ENCODE measurements at places on chromosomes 12 and 14.

GRCh38 chr14:50360851-50361250, 35.8 kb downstream of the CDKL1 start:
- no peak for DNase-seq

DNA sequence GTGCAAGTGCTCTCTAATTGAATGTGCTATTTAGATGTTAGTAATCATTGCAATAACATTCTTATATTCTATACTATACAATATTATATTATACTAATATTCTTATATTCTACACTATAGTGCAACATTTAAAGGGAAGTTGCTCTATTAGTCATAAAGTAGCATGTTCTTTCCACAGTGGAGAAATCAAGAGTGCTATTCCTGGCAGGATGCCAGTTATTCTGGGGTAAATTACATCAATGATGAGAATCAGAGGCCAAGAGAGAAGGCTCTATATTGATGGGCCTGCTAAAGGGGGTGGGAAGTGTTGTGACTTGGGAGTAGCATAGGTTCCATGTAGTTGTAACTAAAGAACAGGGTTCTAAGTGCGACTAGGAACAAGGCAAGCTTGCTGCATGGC, 121.5 kb downstream of the SLC15A5 start:
- DNase-seq, result no peak

GRCh38 chr12:45933504-45933903, 56.9 kb downstream of the SCAF11 start:
- DNase-seq, result no peak

GRCh38 chr12:601976-602699, 61.1 kb downstream of the NINJ2 start:
- no peak for DNase-seq

GRCh38 chr12:132021031-132021871, 71.5 kb downstream of the EP400 start:
- DNase-seq, result no peak

DNA sequence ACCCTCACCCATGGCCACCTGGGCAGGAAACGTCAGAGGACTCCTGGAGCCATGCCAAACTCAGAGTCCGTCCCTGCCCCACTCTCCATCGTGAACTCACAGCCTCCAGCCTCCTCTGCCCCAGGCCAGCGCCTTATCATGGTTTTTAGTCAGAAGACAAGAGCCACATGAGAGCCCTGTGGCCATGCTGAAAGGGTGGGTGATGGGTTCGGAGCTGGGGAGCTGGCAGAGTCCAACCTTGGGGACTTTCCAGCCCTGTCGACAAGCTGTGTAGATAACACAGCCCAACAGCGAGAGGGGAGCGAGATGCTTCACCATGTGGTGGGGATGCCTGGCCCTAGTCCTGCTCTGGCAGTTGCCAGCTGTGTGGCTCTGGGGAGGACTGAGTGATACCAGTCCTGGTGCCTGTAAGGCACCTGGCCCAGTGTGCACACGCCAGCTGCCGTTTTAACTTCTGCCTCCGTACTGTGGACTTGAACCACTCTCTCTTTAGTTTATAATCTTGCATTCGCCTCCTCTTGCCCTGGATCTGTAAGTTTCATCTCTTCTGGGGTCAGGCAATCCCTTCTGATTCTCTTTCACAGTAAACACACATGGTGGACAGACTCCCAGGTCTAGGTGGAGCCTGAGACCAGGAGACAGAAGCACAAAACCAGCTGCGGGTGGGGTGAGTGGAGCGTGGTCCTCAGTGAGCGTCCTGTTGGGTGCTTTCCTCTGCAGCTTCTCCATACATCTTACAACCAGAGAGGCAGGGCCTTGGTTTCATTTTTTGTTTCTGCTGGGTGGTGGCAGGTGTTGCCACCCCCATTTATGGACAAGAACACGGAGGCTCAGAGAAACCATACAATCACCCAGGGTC, 55.3 kb downstream of the RIN3 start:
- no peak for DNase-seq

- DNase-seq, result no peak
Measured at GRCh38 chr12:92259696-92260251, 114.1 kb upstream of the BTG1 start.

- no peak for DNase-seq
Measured at GRCh38 chr12:131012279-131013069, 58.8 kb downstream of the ADGRD1 start.

DNA sequence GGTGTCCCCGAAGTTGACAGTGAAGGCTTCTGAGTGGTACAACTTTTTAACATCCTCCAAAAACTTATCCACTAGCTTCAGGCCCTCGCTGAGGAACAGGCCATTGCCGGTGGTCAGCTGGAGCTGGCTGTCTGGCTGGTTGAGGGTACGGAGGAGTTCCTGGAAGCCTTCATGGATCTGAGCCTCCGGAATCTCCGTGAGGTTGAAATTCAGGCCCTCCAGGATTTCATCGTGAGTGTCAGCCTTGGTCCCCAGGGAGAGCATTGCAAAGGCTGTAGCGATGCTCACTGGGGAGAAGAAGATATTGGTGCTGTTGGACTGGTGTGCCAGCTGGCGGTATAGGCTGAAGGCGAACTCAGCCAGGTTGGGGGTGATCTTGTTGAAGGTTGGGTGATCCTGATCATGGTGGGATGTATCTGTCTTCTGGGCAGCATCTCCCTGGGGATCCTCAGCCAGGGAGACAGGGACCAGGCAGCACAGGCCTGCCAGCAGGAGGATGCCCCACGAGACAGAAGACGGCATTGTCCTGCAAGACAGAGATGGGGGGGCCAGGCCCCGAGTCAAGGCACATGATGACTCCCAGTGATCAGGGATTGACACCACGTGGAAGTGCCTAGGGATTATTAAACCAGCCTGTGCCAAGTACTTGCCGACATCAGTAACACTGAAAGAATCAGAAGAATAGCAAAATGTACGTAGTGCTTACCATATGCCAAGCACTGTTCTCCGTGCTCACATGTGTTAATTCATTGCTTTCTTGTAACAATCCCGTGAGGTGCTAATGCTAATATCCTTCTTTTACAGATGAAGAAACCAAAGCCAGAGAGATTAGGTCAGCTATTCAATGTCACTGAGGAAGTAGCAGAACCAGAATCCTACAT, 5.4 kb downstream of the SERPINA1 start:
- DNase-seq, result no peak

DNA sequence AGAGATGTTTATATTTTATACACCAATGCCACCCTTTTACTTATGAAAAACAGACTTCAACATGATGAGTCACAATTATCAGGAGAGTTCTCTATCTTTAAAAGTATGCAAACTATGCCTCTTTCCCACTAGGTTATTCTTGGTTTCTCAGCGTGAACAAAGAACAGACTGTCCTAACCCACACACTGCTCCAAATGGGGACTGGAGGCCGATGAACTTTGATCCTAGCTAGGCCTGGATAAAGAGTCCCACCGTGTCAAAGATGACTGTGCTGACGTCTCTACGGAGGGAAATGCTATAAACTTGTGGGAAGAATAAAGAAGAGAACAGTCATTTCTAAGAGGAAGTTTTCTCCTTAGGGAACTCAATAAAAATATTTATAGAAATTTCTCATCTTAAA, 160.1 kb downstream of the EPS8 start:
- DNase-seq, result no peak

GRCh38 chr14:63745858-63746425, 18.1 kb upstream of the SGPP1 start:
- DNase-seq, result no peak

DNA sequence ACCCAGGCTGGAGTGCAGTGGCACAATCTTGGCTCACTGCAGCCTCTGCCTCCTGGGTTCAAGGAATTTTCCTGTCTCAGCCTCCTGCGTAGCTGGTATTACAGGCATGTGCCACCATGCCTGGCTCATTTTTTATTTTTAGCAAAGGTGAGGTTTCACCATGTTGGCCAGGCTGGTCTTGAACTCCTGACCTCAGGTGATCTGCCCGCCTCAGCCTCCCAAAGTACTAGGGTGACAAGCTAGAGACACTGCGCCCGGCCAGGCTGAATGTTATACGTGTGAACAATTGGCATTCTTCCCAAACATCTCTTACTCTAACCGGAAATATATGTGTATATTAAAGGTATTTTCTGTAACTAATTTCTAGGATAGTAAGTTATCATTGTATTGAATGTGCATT, 13.2 kb upstream of the LIMA1 start:
- no peak for DNase-seq

DNA sequence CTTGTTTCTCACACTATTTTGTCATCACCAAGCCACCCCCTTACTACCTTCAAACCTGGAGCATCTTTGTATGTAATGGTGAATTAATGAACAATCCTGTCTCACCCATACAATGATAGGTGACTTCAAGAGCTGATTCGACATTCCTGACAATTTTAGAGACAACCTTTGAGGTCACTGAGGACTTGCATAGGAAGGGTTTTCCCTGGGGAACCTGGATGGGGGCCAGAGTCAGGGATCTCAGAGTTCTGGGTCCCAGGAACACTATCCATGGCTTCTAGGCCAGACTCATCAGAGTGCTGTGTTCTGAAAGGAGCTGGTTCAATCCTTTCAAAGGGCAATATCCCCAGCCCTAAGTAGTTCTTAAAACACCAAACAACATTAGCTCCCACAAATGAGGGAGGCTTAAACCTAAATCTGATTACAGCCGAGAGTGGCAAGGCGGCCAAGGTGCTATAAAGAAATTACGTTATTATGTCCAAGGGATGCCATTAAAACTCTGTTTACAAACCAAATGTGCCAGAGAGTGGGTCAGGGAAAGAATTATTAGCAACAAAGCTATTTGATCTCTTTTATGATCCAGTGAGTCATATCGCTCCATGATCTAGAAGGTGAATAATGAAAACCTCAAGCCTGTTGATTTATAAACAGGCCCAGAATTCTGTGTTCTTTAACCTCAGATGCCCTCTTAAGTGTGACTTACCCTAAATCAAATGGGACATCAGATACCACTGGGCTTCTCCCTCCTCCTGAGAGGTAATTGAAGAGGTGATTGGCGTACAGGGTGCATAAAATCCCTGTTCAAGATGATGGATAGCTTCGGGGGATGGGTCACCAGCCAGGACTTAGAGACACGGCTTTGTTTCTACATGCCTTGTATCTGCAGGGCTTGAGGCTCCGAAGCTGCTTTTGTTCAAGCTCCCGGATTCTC, 230.2 kb upstream of the TBX3 start:
- no peak for DNase-seq

DNA sequence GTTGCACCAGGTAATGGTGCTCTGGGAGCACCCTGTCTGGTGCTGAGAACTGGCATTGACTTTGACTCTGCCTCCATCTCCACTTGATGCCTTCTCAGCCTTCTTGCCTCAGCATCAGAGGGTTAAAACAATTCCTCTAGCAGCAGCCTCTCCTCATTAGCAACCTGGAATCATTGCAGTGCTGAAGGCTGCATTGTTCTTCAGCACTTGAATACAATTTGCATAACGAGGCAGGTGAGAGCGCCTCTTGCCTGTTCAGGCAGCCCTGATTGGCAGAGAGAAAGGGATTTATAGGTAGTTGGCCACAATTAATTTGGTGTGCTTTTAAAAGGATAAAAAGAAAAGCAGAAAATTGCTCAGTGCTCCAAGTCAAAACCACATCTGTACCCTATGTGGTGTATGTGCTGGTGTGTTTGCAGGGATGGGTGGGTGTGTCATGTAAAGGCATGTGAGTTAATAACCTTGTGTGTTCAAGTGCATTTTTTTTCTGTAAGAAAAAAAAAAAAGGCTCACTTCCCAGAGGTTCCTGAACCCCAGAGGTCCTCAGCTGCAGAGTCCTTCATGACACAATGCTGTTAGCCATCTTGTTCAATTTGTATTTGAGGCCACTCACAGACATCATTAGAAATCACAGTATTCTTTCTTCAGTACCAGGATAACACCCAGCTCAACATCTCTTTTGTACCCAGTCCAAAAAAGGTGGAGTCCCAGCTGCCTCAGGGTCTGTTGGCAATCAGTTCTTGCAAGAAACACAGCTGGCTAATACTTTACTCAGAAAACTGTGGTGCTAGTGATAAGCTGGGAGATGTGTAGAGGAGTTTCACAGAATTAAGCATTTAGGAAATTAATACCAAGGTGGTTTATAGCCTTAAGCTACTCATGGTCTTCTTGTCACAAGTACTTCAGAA, 385.6 kb downstream of the GRIN2B start:
- no peak for DNase-seq

DNA sequence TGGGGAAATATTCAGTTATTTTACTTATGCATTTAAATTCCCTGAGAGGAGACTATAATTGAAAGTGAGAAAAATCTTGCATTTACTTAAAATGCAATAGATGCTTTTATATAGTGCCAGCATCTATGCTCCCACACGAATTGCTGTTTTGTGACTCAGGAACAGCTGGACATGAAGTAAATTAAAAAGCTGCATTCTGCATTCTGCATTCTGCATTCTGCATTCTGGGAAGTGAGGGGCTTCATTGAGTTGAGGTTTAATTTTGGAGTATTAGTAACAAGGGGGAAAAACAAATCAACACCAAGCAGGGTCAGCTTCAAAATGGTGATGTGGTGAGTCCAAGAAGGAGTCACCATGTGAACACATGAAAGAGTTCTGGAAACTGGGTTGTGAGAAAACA, 101.2 kb downstream of the C12orf50 start:
- no peak for DNase-seq

GRCh38 chr12:84128117-84128991, 784.2 kb downstream of the SLC6A15 start:
- DNase-seq, result no peak

GRCh38 chr12:88904705-88905104, 324.4 kb upstream of the KITLG start:
- DNase-seq, result no peak

- no peak for DNase-seq
Measured at GRCh38 chr12:55997535-55997859, 421 bp downstream of the SUOX start.

- no peak for DNase-seq
Measured at GRCh38 chr14:92617581-92617980, 104.0 kb downstream of the RIN3 start.

DNA sequence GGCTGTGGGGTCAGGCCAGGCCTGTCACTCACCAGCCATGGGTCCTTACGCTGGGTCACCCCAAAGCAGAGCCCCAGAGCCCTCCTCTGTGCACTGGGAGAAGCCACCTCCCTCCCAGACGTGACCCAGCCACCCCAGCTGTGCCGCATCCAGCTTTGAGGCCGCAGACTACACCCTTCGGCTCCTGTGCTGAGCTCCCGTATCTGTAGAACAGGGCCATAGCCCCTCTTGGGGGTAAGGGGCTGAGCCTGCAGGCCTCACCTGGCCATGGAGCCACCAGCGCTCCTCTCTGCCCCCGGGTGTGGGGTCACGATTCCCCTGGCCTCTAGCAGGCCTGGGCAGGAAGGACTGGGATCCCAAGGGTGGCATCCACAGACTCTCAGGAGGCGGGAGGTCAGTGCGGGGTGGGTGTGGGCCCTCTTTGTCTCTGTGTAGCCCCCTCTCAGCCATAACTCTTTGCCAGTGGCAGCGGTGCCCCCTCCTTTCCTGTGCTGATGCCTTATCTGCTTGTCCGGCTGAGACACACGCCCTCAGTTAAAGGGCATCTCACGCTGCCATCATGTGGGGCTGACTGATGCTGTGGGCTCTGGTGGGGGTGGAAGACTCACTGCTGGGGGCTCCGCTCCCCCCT, 16.3 kb downstream of the ASPG start:
- DNase-seq, result no peak

- no peak for DNase-seq
Measured at GRCh38 chr12:3186546-3187215, 109.5 kb downstream of the TSPAN9 start.

GRCh38 chr14:104360501-104360900, 219.1 kb upstream of the C14orf180 start:
- DNase-seq, result no peak

Data from stimulated activated CD4-positive, alpha-beta T cell treated with anti-CD3 and anti-CD28 coated beads, TNF-alpha, amount 100 ng/mL, for 48 hours (primary cell).